ENCODE measurements at places on chromosomes 5 and 9.

DNA sequence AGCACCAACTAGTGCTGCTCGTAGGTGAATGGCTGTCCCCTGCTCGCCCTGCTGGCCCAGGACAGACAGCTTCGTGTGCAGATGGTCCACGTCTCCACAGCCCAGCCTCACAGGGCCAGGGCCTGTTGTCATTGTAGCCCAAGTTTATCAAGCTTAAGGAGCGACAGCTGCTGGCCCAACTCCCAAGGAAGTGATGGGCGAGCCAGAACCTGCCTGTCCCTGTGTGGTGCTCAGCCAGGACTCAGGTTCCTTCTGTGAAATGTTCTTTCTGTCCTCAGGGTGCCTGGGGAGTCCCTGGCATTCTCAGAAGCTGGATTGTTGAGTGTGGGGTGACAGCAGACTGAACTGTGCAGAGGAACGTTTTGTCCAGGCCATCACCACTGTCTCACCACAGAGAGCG lies 16.4 kb downstream of the TRIP13 start:
- DNase-seq, result no peak

DNA sequence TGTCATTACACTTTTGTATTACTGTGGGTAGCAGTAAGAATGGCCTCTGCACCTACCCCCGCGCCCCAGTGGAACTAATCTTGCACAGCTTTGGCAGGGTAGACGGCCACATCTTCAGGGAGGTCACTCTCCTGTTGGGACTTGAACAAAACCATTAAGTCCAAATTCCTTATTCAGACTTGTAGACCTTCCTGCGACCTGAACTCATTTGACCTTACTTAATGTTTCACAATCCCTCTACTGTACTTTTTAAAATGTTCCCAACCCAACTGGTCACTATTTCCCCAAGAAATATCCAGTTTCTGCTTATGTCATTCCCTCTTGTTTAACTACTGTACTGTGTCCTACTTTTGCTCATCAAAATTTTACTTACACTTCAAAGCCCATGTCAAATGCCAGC lies 5.3 kb upstream of the FAM120AOS start:
- peak; percentile 64 for DNase-seq

DNA sequence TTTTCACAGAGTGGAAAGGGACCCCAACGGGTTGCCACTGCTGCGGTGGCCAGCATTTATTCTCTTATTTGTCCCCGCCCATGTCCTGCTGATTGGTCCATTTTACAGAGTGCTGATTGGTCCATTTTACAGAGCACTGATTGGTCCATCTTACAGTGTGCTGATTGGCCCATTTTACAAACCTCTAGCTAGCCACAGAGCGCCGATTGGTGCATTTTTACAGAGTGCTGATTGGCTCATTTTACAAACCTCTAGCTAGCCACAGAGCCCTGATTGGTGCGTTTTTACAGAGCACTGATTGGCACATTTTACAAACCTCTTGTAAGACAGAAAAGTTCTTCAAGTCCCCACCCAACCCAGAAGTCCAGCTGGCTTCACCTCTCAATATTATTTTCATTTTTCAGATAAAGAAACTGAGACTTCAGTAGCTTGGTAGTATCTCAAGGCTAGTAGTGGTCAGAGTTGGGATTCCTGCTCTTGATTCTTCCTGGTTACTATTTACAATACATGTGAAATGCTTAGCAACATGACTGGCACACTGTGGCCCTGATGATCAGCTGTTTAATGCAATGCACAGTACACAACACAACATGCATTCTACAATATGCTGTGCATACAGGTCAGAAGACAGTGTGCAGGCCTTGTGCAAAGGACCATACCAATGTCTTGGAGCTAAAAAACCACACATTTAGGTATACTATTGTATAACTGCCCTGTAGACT lies 63.6 kb upstream of the BOD1 start:
- no peak for DNase-seq

GRCh38 chr9:2157277-2158110 lies 142.3 kb downstream of the SMARCA2 start:
- peak; percentile 16 for DNase-seq

DNA sequence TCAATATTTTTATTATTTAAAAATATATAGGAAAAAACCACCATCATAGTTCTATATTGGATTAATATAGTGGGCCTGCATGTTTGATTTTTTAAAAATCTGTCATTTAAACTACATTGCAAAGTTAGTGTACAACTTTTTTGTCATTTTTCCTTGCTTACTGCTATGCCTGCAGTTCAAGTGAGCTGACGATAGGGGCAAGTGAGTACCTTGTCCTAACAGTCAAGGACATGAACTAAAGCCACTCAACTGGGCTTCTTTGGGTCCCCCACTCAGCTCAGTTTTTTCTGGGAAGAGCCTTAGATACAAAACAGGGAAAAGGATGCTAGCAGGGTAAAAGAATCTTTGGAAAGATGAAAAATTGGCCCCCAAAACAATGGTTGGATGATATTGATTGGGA lies 269.9 kb downstream of the MAN2A1 start:
- no peak for DNase-seq

DNA sequence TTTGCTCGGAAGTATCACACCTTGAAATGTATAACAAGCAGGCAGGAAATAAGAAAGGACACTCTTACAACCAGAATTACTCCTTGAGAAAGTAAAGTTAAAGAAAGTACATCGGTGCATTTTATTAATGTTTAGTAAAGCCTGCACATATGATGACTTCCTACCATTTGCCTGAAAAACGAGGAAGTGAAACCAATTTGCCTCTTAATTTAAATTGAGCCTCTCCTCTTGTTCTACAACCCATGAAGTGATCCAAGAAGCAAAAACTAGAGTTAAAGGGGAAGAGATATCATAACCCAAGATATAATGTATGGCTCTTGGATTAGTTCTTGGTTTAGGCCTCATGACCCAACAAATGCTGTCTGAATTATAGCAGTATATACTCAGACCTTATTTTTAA lies 95.6 kb downstream of the GNAQ start:
- no peak for DNase-seq

- no peak for DNase-seq
Observed at GRCh38 chr5:21424907-21425306, 1428.2 kb downstream of the CDH12 start.

- DNase-seq, result no peak
Observed at GRCh38 chr9:87137718-87138117, 190.4 kb upstream of the GAS1 start.

- DNase-seq, result no peak
Observed at GRCh38 chr9:2299843-2300205, 284.7 kb downstream of the SMARCA2 start.

DNA sequence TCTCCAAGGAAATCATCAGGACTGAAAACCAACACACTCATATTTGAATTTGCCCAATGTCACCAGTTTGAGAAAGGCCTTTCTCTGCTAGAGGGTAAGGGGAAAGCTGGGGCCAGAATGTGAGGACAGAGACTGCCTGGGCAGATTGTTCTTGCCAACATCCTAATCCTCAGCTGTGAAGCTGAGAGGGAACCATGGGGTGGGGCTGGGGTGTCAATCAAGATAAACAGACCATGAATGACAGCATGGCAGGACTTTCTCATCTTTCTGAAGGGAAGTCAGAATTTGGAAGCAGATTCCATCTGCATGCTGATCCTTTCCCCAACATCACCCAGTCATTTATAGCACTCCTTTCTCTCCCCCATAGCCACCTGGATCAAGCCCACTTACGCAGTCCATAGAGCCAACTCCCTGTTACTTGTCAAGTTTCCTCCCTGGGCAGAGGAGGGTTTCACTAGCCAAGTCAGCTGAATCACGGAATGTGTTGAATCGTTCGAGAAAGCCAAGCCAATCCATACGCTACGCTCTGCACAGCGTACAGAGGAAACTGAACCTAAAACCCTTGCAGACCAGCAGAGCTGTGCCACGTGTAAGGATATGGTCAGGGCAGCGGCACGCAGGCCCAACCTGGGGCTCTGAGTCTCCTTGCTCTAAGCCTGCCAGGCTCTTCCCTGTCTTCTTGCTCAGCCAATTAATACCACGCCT lies 14.9 kb downstream of the GLDC start:
- DNase-seq, result no peak

Measured in RWPE1 (cell line).